ENCODE measurements at places on chromosomes 7 and 10. TPM values are rescaled to one million over a fixed set of nuclear protein-coding genes. Genes with fewer than 3 reads are reported as not detected.

GRCh38 chr10:11854301-11854700 is 31.1 kb downstream of the PROSER2 start:
- no peak for DNase-seq

DNA sequence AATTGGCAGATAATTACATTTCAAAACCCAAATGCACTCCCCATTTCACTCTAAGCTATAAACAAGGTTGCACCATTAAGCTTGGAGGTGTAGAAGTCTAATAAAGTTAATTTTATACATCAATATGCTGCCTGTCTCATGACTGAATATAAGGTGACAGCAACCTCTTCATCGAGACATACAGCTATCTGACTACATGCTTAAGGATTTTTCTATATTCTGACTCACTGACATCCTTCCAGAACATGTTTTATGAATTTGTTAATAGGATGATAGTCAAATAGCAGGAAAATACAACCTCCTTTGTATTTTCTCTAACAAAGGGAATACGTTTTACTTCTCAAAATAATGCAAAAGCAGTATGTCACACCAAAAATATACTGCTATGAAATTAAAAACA is 76.6 kb downstream of the NRBF2 start:
- no peak for DNase-seq

DNA sequence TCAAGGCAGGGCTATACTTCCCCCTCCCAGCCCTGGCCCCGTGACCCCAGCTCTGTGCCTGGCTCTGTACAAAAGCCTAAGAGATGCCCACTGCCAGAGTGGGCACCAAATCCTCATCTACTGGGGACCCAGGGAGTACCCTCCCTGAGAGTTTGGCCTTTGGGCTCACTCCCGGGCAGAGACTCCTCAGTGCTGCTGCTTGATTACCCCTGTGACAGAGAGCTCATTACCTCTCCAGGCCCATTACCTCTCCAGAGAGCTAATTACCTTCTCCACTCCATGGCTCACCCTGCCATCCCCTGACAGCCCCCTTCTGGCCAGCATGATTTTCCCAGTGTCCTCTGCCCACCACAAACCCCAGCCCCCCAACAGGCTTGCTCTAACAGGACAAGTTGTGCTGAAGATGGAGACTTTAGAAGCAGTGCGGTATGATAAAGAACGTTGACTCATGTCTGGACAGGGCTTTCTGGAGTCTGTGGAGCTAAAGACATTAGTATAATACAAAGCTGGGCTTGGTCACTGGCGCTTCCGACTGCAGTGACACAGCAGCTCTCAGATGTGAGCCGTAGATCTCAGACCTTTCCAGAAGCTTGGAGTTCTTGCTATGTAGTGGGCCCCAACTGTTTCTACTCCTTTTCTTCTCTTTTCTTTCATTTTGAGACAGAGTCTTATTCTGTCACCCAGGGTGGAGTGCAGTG is 111.3 kb upstream of the KCTD7 start:
- no peak for DNase-seq

DNA sequence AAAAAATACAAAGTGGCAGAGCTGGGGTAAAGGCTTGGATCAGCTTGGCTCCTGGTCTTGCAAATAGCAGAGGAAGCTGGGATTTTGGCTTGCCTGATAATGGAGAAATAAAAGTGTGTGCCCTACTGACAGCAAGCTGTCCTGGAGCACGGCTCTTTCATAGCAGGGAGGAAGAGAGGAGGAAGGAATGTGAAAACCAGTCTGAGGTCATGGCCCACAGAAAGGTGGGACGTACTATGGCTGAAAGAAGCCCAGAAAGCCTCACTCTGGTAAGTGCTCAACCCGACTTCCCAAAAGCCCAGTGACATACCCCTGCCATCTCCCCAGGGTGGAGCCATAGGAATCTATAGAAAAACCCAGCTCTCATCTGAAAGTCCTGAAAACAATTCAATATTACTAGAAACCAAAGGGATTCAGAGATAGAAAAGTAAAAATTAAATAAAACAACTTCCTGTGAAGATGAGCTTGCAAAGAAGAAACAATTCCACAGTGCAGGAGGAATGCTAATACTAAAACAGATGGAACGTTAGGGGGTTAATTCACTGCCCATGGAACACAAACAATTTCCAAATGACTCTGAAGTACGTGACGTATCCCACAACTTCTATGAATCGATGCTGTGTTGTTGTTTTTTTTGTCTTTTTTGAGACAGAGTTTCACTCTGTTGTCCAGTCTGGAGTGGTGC is 246.7 kb upstream of the PTN start:
- DNase-seq: no peak

DNA sequence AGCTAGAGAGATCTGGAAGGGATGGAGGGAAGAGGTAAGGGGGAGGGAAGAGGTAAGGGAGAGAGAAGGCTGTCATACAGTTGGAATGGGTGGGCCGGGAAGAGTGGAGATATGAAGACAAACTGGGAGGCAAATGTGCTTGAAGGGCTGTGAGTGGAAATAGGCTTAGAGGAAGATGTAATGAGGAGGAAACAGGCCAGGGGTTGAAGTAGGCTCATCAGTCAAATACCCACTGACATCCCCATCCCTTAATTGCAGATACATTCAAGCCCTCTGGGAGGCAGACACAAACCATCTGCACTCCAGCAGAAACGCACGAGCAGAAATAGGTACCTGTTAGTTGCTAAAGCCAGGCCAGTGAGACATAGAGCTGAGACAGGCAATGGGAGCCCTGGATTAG is 2.1 kb downstream of the SYNPO2L start:
- DNase-seq: no peak

DNA sequence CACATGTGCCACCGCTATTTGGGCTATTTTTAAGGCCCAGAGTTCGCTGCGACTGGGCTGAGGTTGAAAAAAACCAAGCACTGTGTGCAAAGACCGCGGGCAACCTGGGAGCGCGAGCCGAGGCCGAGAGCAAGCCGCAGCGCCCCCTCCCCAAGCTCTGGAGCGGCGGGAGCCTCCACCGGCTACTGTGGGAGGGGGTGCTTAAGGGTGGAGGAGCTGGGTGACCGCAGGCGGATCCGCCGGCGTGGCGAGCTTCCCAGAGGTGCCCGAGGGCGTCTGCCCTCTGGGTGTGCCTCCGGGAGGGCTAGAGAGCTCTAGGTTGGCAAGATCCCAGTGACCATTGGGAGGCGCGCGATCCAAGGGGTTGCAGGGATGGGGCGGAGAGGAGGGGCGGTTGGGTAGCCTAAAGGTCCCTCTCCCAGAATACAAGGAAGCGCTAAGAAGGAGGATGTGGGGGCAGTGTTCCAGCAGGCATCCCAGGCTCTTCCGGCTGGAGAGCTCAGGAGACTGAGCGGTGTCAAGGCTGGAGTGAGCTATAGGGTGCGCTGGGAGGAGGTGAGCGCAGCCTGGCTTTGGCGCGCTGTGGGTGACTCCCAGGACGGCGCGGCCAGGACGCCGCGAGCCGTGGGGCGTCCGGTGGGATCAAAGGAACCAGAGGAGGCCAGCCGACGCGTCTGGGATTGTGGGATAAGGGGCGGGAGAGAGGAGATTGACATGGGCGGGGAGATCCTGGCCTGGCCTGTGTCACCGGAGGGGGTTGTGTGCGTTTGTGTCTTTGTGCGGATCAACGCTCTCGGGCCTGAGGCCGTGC is 8.0 kb downstream of the DLX5 start:
- DNase-seq: no peak

DNA sequence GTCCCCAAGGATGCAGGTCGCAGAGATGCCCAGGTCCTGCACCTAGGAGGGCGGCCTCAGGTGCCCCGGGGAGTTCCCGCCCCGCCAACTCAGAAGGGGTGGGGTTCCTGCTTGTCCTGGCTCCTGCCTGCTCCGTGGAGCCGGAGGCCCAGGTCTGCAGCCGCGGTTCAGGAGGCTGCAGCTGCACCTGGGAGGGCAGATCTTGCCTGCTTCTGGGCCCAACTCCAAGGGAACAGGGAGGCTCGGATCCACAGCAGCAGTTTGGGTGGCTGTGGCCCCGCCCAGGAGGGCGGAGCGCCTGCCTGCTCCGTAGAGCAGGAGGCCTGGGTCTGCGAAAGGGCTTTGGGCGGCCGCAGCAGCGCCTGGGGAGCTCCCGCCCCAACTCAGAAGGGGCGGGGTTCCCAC is 108.2 kb upstream of the EGR2 start:
- no peak for DNase-seq

DNA sequence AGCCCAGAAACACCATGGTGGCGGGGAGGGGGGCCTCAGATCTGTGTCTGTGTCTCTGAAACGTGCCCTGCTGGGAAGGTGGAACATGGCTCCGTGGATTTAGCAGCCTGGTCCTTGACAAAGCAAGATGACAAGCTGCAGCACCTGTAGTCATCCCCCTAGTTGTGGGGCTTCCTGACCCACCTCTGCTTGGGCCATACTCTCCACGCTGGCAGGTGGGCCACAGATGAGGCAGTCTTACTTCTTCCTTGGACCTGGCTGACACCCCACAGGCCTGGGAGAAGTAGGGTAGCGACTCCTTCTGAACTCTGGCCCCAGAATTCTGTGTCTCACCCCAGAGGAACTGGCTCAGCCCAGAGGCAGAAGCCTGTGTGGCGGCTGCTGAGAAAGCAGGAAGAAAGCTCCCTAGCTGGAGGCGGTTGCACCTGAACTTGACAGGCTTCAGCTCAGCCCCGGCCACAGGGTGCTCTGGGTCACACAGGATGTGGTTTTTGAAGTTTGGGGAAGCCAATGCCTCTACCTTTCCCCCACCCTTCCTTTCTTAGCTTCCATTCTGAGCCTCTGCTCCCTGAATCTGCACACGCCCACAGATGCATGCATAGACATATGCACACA is 113.9 kb downstream of the ABLIM1 start:
- DNase-seq: no peak

DNA sequence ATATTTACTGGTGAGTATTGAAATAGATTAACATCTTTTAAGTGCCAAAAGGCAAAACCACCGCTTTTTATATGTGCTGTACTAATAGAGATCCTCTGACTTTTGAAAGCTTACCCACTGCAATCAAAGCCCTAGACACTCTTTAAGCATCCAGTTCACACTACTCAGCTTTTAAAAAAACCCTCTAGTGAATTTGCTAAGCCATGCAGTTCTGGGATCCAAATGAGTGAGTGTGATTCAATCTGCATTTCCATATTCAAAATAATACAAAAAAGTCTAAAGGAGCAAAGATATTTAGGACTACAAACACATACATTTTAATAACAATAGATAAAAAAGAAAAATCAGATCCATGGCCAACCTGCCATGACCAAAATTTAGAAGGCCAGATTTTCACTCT is 288.2 kb downstream of the MAGI2 start:
- no peak for DNase-seq

GRCh38 chr7:28718055-28718481 is 240.1 kb downstream of the TRIL start:
- no peak for DNase-seq

DNA sequence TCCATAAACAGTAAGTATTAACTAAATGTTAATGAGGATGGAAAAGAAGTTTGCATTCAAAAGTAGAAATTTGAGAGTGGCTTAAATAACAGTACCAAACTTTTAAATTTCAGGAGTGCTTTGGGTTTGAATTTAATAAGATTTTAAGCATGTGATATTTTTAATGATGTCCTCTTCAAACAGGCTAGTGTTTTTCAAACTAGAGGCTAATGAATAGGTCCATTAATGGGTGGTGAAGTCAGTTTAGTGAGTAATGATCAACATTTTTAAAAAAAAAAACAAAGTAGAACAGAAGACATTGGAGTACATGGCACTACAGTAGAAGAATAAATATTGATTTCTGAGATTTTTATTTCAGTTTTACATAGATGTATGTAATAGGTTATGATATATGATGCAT is 72.9 kb downstream of the AKAP9 start:
- DNase-seq: no peak

NPFFR1 gene
- total RNA-seq: 0.20 TPM

DNAJC12 gene
- 2.4 TPM for total RNA-seq

Measured in left lung (tissue), 14 donors.